ENCODE measurements at places on chromosomes 12 and 14. TPM values are rescaled to one million over a fixed set of nuclear protein-coding genes. Genes with fewer than 3 reads are reported as not detected.

BMAL2 gene
- total RNA-seq: 0.72 TPM

DNA sequence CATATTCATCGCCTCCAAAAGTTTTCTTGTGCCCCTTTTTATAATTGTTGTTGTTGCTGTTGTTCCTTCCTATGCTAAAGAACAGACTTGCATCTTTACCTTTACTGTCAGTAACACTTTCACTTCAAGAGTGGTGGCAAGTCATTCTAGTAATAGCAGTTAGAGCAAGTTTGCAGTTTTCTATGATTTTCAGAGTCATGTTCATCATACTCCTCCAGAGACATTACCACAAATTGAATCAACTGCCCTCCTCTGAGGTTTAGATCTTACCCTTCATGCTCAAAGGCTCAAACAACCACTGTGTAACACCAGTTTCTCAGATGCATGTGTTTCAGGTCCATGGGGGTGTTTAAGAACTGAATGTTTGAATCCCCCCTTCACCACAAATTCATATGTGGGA is 763.4 kb downstream of the LRFN5 start:
- H3K27ac ChIP-seq: no peak overlapping the region
- H3K36me3 ChIP-seq: no peaks in the 10 kb centered on the region
- DNase-seq: no peak

DNA sequence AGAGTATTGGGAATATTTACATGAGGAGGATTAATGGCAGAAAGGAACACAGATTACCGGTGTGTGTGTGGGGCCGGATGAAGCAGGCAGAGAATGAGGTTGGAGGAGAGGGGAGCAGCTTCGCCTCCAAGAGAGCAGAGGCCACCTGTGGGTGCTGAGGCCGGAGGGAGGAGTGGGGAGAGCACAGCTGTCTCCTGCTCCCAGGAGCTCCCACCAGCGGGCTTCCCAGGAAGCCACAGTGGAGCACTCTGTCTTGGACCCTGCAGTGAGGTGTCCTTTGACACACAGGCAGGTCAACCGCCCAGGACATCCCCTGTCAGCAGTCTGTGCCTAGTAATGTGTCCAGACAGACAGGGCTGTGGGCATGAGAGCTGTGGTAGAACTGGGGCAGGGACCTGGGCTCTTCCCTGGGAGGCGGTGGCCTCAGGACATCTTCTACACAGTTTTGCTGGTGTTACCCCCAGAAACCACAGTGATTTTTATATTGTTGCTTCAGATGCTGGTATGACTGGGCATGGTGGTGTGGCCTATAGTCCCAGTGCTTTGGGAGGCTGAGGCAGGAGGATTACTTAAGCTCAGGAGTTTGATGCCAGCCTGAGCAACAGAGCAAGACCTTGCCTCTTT is 18.5 kb upstream of the AMN start:
- no peaks in the 10 kb centered on the region for H3K36me3 ChIP-seq
- no peaks in the 10 kb centered on the region for H3K27me3 ChIP-seq
- DNase-seq: no peak
- H3K4me3 ChIP-seq: no peak overlapping the region
- no peaks in the 10 kb centered on the region for H3K4me1 ChIP-seq

DNA sequence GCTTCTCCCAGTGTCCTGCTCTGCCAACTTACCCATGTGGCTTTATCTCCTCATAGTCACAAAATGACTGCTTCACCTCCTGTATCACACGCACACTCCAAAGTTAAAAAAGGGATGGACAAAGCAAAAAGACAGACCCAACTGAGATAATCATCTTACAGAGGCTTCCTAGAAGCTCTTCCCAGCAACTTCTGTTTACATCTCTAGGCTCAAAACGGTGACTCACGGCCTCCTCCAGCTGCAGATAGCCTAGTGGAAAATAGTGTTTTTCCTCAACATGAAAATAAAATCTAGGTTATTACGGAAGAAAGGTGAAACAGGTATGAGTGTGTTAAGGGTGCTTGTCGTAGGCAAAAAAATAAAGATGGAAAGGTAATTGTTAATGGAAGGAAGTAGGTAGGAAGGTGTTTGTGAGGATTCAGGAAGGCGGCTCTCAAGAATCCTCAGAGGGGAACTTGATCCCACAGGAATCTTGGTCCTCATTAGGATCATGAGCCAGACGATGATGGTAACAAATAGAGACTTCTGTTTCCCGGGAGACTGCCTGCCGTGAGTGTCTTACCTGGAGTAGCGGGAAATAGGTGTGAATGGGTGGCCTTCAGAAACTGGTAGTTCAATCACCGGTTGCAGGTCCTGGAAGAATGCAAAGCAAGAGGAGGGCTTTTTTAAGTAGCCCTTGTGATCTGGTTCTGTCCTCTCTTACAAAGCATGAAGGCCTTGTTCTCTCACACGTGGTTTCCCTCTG is 487.5 kb upstream of the TMEM132C start:
- no peaks in the 10 kb centered on the region for H3K36me3 ChIP-seq
- H3K27ac ChIP-seq: no peak overlapping the region
- H3K4me3 ChIP-seq: no peak overlapping the region
- no peaks in the 10 kb centered on the region for H3K4me1 ChIP-seq
- no peak for DNase-seq

DNA sequence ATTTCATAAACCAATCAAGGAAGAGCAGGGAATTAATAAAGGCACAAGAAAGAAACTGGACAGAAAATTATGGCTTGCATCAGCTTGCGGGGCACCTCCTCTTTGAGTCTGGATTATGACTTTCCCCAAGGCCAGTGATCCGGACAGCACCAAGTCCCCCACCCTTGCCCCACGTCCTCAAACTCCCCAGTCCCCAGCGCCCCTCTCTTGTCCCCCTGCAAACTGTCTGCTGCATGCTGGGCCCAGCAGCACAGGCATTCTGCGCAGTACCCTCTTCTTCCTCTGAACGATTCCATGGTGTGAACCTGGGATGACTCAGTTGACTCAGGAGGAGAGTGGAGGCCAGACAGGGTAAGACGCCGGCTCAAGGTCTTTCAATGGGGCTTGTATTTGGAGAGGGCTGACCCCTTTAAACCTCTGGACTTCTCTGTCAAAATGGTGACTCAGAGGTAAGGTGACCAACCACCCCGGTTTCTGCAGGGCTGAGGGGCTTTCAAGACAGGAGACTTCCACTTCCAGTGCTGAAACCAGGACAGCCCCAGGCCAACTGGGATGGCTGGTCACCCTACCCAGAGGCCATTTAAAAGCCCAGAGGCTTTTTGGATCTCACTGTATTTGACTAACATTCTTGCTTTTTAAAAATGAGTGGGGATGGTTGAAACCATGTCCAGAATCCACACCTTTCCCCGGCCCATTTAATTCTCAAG is 13.5 kb downstream of the C14orf132 start:
- H3K4me1 ChIP-seq: no peaks in the 10 kb centered on the region
- H3K4me3 ChIP-seq: no peak overlapping the region
- no peaks in the 10 kb centered on the region for H3K27me3 ChIP-seq

- no peaks in the 10 kb centered on the region for H3K27me3 ChIP-seq
- DNase-seq: no peak
- no peak overlapping the region for H3K27ac ChIP-seq
- H3K36me3 ChIP-seq: no peaks in the 10 kb centered on the region
- no peak overlapping the region for H3K4me3 ChIP-seq
- no peaks in the 10 kb centered on the region for H3K4me1 ChIP-seq
Measured at GRCh38 chr12:31853977-31854376, 105.2 kb upstream of the RESF1 start.
